Activated CD4-positive, alpha-beta T cell treated with anti-CD3 and anti-CD28 coated beads, Interleukin-2, amount 10 ng/mL, durations not matched to agents 24 days and 14 days (primary cell): ENCODE measurements at places on chromosomes 16 and 17. TPM values are rescaled to one million over a fixed set of nuclear protein-coding genes. Genes with fewer than 3 reads are reported as not detected.
A peak's percentile ranks its signal among the peaks of the same experiment; 100 is the strongest.

DNA sequence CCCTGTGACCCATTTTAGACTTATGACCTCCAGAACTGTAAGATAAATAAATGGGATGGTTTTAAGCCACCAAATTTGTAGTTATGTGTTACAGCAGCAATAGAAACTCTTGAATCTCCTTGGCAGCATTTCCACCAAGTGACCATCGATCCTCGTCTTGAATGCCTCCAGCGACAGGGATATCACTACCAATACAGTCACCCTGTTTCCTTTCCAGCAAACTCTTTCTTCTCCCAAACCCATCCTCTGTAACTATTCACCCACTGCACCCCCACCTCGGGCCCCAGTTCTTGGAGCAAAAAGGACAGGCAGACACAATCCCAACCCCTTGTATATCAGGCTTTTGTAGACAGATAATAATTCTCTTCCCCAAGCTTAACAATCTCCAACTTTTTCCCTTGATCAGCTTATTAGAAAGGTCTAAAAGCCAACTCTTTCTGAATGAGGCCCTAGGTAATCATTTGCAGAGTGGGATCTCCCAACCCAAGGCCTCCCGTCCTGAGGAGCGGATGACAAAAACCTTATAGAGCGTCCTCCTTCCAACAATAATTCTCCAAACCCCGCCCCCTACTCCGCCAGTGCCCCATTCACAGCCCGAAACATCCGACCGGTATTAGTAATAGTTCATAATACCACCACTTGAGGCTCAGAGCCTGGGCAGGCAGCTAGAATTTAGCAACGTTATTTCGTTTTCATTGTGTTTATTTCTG, 14.7 kb upstream of the PLLP start:
- no peak overlapping the region for H3K27ac ChIP-seq
- no peaks in the 10 kb centered on the region for H3K27me3 ChIP-seq
- peaks cover 19% of the 10 kb centered on the region for H3K4me1 ChIP-seq
- no peak overlapping the region for H3K4me3 ChIP-seq
- H3K36me3 ChIP-seq = no peaks in the 10 kb centered on the region
- DNase-seq = no peak

GRCh38 chr16:52597772-52598483, 51.0 kb upstream of the TOX3 start:
- H3K27me3 ChIP-seq = no peaks in the 10 kb centered on the region
- DNase-seq = no peak
- H3K27ac ChIP-seq = no peak overlapping the region

GRCh38 chr16:87439926-87440325, 47.8 kb downstream of the MAP1LC3B start:
- peaks cover 2% of the 10 kb centered on the region for H3K27me3 ChIP-seq
- H3K4me3 ChIP-seq = no peak overlapping the region
- peaks cover 6% of the 10 kb centered on the region for H3K36me3 ChIP-seq
- no peak overlapping the region for H3K27ac ChIP-seq
- DNase-seq = no peak

DNA sequence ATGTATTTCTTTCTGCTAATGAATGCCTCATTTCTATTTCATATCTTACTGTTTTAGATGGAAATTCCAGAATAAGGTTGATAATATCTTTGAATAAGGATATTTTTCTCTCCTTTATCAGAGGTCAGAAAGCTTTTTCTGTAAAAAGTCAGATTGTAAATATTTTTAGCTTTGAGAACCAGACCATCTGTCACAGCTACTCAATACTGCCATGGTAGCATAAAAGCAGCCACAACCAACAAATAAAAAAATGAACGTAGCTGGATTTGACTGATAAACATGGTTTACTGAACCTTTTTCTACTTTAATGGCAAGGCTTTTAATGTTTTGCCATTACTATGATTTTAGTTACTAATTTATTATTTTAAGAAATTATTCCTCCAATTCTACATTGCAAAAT, 217.4 kb upstream of the COX10 start:
- H3K4me3 ChIP-seq = no peak overlapping the region
- H3K4me1 ChIP-seq = no peaks in the 10 kb centered on the region
- no peak overlapping the region for H3K27ac ChIP-seq
- H3K27me3 ChIP-seq = no peaks in the 10 kb centered on the region

DNA sequence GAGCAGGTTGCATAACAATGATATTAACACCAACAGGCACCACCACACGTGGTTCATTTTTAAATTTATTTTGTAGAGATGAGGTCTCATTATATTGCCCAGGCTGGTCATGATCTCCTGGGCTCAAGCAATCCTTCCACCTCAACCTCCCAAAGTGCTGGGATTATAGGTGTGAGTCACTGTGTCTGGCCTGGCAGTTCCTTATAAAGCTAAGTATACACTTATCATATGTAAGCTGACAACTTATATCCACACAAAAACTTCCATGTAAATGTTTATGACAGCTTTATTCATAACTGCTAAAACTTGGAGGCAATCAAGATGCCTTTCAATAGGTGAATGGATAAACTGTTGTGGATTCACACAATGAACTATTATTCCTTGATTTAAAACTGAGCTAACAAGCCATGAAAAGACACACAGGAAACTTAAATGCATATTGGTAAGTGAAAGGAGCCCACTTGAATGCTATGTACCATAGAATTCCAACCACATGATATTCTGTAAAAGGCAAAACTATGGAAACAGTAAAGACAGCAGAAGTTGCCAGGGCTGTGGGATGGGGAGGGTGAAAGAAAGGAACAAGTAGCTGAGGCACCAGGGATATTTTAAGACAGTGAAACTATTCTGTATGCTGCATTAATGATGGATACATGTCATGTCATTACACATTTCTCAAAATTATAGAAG, 156.5 kb upstream of the KCNJ18 start:
- H3K36me3 ChIP-seq = peaks cover 24% of the 10 kb centered on the region
- H3K27me3 ChIP-seq = no peaks in the 10 kb centered on the region
- H3K4me1 ChIP-seq = peaks cover 26% of the 10 kb centered on the region
- no peak for DNase-seq
- H3K27ac ChIP-seq = no peak overlapping the region
- H3K4me3 ChIP-seq = no peak overlapping the region

- H3K27ac ChIP-seq = no peak overlapping the region
- peaks cover 34% of the 10 kb centered on the region for H3K36me3 ChIP-seq
- H3K4me3 ChIP-seq = no peak overlapping the region
- DNase-seq = no peak
Observed at GRCh38 chr16:23401139-23401538, 51.9 kb downstream of the COG7 start.

GRCh38 chr16:86375851-86376250, 134.5 kb upstream of the FOXF1 start:
- H3K27ac ChIP-seq = no peak overlapping the region
- no peak overlapping the region for H3K4me3 ChIP-seq
- H3K4me1 ChIP-seq = no peaks in the 10 kb centered on the region
- DNase-seq = no peak
- H3K27me3 ChIP-seq = no peaks in the 10 kb centered on the region
- no peaks in the 10 kb centered on the region for H3K36me3 ChIP-seq

DNA sequence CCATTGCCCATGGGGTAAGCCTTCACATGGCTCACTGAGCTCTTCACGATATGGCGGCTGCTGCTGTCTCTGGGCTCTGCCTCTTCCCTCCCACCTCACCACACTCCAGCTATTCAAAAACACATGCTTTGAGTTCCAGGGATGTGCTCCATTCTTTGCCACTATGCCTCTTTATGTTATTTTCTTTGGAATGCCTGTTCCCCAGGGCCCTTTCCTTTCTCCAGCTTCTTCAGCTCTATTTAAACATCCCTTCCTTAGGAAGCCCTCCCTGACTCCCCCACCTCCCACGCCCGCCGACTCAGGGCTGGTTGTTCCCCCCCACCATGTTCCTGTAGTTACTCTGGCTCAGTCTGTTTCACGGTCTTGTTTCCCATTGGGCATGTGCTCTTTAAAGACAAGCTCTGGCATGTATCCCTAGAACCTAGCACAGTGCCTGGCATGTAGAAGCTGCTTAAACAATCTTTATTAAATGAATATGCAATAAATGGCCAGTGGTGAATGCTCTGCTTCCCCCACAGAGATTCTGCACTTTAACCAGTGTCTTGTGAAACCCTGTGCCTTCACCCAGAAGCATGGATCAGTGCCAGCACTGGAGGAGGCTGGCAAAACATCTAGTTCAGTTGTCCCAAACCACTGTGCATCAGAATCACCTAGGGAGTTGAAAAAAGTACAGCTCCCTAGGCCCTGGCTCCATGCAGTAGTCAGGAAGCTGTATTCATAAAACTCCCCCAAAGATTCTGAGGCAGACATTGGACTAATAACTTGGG, 6.9 kb downstream of the MYCBPAP start:
- H3K4me1 ChIP-seq = peaks cover 22% of the 10 kb centered on the region
- no peak overlapping the region for H3K27ac ChIP-seq
- no peak overlapping the region for H3K4me3 ChIP-seq
- H3K27me3 ChIP-seq = no peaks in the 10 kb centered on the region

GRCh38 chr17:19720210-19720475, 3.8 kb upstream of the SLC47A2 start:
- H3K4me3 ChIP-seq = no peak overlapping the region
- H3K36me3 ChIP-seq = no peaks in the 10 kb centered on the region
- no peak overlapping the region for H3K27ac ChIP-seq
- DNase-seq = no peak
- H3K27me3 ChIP-seq = peaks cover 6% of the 10 kb centered on the region
- H3K4me1 ChIP-seq = peaks cover 1% of the 10 kb centered on the region

- H3K4me3 ChIP-seq = no peak overlapping the region
- peaks cover 8% of the 10 kb centered on the region for H3K4me1 ChIP-seq
- DNase-seq = no peak
- H3K27me3 ChIP-seq = no peaks in the 10 kb centered on the region
- no peak overlapping the region for H3K27ac ChIP-seq
Observed at GRCh38 chr16:31099860-31100638, 5.5 kb upstream of the VKORC1 start.

GRCh38 chr17:6712854-6713129, 377 bp downstream of the SLC13A5 start:
- H3K4me1 ChIP-seq = peaks cover 3% of the 10 kb centered on the region
- peaks cover 50% of the 10 kb centered on the region for H3K27me3 ChIP-seq
- H3K36me3 ChIP-seq = peaks cover 1% of the 10 kb centered on the region
- DNase-seq = no peak
- peak overlapping the region; percentile 63 for H3K4me3 ChIP-seq
- no peak overlapping the region for H3K27ac ChIP-seq

PRKCB gene
- total RNA-seq = 79.9 and 84.2 TPM in 2 replicates

P2RX1 gene
- 0.47 and 0.78 TPM in 2 replicates for total RNA-seq

SLC35G6 gene
- total RNA-seq = not detected in 2 replicates

MYH3 gene
- 7.0 and 8.1 TPM in 2 replicates for total RNA-seq

CD79B gene
- 24.4 and 29.2 TPM in 2 replicates for total RNA-seq

KRTAP4-3 gene
- total RNA-seq = not detected in 2 replicates

KRTAP4-7 gene
- total RNA-seq = not detected in 2 replicates

ODAD4 gene
- total RNA-seq = 0.63 and 0.76 TPM in 2 replicates
